Activated CD4-positive, alpha-beta T cell treated with anti-CD3 and anti-CD28 coated beads for 36 hours (primary cell): ENCODE measurements at places on chromosomes 7 and 10.

DNA sequence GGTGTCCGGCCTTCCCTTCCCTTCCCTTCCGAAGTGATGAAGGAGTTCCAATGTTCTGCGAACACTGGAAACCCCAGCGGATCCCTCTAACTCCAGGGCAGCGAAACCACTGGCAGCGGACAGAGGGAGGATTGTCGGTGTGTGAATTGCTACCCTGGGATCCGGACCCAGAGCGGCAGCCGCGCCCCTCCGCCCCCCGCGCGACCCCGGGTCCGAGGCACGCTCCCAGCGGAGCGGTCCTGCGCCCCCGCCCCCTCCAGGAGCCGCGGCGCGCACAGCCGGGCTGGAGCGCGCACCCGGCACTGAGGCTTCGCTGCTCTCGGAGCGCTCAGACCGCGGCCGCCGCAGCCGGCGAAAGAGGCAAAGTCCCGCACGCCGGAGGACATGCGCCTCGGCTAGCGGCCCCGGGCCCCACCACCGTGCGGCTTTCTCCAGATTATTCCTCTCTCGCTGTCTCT is at the start of gene PTPRZ1:
PTPRZ1 (plus strand) TSS at position 331 of the 458 bp plus-strand sequence. CDS start 339 bp downstream, outside the sequence.
- DNase-seq: peak; percentile 7

GRCh38 chr7:114293289-114294012 is 121.2 kb upstream of the FOXP2 start:
- DNase-seq: no peak

GRCh38 chr10:86155054-86155921 is 211.3 kb downstream of the GRID1 start:
- no peak for DNase-seq

DNA sequence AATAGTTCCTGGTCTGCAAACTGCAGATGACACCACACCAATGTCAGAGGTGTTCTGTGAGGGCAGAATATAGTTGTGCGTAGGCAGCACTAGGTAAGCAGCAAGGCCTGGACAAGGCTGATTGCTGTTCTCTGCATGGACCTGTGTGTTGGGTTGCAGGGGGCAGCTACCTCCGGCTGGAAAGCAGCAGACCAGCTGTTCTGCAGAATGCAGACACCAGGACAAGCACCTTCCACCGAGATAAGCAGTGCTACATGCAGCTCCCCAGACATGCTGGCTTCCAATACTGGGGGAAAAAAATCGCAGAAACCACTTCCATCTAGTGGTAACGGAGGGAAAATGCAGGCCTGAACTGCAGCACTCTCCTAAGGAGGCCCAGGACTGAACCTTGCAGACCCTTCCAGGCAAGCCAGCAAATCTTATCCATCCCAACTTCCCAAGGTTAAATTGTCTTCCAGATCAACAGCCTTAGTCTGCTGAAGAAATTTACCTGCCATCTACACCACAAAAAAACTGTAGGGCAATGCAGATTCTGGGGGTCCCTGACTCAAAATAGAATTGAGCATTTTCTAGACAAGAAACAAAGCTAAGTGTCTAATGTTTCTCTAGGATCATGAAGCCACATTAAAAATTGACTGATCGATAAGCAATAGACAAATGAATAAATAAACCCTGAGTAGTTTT is 50.5 kb upstream of the COBL start:
- peak; percentile 14 for DNase-seq

- no peak for DNase-seq
These were observed 367.8 kb upstream of the IGFBP3 start for GRCh38 chr7:46288861-46289260.

DNA sequence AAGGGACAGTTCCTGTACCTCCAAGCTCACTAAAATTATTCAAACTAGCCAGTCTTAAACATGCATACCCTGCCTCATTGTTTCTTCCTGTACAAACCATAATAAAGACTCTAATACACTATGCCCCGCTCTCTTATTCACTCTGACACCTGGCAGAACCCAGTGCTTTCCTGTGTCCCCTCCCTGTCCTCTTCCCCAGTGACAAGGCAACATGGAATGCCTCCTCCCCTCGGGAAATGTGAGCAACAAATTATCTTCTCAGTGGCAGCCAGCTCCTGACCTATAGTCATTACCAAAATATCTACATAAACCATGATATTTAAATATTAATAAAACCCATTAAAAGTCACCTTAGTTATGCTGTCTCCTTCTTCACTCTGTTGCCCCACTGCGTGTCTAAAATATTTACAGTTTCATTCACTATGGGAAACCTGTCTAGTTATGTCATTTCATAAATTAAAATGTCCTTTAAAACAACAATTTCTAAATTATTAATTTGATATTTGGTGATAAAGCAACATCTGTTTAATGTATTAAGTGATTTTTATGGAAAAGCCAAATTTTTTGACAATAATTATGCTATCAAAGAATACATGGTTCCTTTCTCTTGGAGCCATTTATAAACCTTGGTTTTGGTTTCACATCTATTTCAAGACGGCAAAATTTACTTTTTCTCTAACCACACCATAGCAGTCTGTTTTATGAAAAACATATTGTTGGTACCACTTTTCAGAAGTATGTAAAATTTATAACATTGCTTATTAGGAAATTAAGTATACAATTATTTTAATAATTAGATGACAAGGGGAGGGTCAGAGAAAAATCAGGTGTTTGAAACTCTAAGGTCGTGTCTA is 1355.2 kb downstream of the XPNPEP1 start:
- no peak for DNase-seq

DNA sequence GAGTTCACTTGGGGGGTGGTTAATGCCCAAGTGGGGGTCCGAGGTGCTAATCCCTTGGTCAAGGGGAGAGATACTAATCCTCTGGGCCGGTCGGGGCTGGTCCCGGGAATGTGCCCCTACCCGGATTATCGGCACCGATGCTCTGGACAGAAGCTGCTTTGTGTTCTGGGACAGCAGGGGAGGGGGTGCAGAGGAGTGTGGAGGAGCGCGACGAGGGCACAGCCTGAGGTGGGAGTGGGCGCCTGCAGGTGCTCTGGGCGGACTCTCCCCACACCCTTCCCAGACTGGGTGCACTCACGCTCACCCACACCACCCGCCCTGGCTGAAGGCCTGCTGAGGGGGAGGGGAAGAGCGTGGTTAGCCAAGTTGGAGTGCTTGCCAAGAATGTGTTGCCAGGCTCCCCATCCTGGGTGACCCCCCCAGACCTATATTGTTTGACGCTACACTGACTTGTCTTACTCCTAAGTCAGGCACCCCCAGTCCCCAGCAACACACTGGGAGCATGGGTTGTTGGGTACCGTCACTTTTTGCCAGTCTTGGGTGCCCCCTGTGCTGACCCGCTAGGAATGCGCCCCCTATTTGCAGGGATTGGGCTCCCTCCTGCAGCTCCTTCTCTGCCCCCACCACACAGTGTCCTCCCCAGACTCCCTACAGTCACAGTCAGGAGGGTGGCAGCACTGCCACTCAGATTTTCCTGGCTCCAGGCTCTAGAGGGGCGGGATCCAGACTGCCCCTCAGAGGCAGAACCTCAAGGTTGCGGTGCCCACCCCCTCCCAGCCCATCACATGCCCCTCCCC is 1.2 kb downstream of the SLC4A2 start:
- DNase-seq: peak; percentile 47

DNA sequence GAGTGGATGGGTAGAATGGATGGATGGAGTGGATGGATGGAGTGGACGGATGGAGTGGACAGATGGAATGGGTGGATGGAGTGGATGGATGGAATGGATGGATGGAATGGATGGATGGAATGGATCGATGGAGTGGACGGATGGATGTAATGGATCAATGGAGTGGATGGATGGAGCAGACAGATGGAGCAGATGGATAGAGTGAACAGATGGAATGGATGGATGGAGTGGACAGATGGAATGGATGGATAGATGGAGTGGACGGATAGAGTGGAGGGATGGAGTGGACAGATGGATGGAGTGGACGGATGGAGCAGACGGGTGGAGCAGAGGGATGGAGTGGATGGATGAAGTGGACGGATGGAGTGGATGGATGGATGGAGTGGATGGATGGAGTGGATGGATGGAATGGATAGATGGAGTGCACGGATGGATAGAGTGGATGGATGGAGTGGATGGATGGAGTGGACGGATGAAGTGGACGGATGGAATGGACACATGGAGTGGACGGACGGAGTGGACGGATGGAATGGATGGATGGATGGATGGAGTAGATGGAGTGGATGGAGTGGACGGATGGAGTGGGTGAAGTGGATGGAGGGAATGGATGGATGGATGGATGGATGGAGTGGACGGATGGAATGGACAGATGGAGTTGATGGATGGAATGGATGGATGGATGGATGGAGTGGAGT is 260.3 kb upstream of the C7orf33 start:
- no peak for DNase-seq

GRCh38 chr10:79442171-79443040 is 3.0 kb downstream of the ZCCHC24 start:
- no peak for DNase-seq

GRCh38 chr7:81190997-81191768 is 272.3 kb upstream of the SEMA3C start:
- DNase-seq: no peak

- no peak for DNase-seq
These were observed 45.7 kb downstream of the DYNC1I1 start for GRCh38 chr7:95817866-95818640.

GRCh38 chr10:78462726-78463228 is 429.1 kb downstream of the RPS24 start:
- DNase-seq: no peak

GRCh38 chr7:39712751-39713150 is 89.4 kb downstream of the RALA start:
- DNase-seq: no peak

DNA sequence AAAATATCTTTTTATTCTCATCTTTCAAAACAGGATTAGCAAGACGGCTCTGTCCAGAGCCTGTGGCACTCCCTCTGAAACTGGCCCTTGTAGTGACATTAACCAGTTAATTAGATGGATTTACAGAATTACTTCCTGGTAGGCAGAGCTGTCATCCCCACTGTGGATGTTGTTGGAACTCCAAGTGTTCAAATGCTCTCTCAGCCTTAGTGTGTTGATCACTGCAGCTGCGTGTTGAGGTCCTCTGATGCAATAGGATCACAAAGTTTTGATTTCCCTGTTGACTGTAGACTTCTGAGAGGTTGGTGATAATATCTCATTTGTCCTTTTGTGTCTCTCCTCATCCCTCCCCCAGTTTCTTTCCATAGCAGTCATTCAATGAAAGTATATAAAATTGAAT is 117.3 kb upstream of the CDK6 start:
- DNase-seq: peak; percentile 35

DNA sequence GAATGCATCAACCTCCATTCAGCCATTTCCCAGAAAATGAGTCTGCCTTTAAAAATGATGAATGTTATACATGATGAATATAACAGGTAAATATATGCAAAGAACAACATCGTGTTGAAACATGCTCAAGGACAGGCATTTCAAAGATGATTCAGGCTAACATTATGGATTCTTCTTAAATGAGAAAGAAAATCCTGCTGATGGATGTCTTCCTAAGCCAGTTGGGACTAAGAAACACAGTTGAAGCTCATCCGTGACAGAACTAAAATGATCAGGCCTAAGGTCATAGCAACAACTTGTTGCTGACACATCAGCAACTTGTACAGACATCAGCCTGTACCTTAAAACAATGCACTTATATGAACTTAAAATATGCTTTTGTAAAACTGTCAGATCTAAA is 267.9 kb downstream of the MAGI2 start:
- no peak for DNase-seq

DNA sequence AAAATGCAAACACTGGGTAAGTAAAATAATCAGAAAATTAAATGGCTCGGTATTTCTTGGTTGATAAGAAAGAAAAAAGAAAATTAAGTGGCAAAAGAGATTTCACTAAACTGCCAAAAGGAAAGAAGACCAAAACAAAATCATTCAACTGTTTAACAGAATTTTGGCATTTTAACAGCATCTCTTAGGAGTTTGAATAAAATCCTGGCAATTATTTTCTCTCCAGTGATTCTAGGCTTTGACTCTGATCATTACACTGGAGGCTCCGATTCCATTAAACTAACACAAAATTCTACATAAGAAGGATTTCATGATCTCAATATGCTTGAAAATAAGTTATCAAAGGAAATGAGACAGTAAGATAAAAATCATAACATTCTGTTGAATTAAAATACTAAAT is 62.3 kb downstream of the ARHGAP21 start:
- no peak for DNase-seq

DNA sequence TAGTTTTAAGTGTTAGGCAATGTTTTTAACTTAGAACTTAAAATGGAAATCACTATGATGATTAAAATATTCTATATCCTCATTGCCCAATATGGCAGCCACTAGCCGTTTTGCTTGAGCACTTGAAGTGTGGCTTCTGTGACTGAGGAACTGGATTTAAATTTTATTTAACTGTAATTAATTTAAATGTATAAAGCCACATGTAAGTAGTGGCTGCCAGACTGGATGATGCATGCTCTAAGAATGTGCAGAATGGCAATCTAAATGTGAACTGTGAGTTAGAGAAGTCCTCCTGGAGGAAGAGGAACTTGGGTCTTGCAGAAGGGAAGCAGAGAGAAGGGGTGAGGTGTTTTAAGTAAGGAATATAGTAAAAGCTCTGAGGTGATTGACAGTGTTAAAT is 451.4 kb downstream of the SUGCT start:
- DNase-seq: no peak

DNA sequence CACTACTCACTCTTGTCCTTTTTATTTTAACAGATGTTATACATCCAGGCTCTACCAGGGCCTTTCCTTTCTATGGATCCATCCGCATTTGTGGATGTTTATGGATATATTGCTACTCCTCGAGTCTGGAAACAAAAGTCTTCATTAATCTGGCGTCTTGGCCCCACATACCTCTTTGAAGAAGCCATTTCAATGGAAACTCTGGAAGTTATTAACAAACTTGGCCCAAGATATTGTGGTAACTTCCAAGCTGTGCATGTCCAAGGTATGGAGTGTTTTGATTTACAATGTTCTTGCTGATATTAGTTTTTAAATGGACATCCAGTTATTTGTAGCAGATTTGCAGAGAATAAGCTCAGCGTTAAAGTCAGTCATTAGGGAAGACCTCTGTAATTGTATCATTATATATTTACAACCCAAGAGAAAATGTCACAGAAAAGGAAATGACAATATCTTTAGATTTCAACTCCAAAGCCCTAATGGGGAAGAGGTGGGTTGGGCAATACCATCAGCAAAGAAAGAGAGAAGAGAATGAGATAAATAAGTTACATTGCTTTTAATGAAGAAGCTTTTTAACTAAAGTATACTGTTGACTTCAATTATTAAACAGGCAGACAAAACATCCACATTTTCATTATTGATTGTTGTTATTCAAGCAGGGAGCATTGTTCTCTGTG is 102.1 kb downstream of the WDFY4 start:
- DNase-seq: no peak

- no peak for DNase-seq
These were observed 601 bp downstream of the EPHB4 start for GRCh38 chr7:100826514-100827329.

- no peak for DNase-seq
These were observed 35.9 kb downstream of the FAM53B start for GRCh38 chr10:124708246-124708779.

GRCh38 chr10:110860576-110861241 is 11.0 kb upstream of the PDCD4 start:
- DNase-seq: peak; percentile 49

- DNase-seq: no peak
These were observed 642.4 kb downstream of the GRID1 start for GRCh38 chr10:85724215-85724614.

GRCh38 chr7:36357054-36357453 is 32.6 kb upstream of the ANLN start:
- no peak for DNase-seq
